ENCODE measurements at places on chromosomes 2 and 18.

DNA sequence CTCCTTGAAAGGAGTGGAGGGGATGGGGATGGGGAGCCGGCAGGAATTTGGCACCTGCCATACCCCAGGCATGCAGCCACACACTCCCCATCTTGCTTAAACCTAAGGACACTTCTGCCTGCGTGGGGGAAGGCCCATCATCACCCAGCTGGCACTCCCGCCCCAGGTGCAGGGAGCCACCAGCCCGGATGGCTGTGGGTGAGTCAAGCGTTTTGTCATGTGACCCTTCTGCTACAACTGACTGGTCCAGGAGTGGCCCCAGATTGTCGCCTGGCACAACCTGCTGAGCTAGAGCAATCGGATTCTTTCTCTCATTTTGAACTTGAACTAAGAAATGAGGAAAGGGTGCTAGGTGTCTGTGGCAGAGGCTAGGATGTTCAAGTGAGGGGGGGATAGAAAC lies 61.3 kb downstream of the TSN start:
- no peak for DNase-seq

GRCh38 chr2:233426619-233427342 lies 72.5 kb downstream of the DGKD start:
- no peak for DNase-seq

DNA sequence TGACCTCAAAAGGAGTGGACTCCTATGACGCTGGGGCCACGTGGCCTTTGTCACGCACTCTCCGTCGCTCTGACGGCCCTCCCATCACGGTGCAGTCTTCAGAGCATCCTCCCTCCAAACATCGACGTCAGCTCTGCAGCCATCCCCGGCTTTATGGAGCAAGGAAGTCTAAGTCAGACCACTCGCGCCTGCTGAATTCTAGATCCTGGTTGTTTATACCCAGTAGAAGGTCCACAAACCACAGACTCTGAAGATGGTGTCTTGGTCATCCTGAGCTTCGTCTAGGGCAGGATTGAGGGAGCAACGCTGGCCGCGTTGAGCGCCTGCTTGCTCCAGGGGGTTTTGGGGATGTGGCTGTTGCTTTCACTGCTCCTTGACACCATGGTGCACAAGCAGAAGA lies 228.0 kb upstream of the SALL3 start:
- DNase-seq = no peak

GRCh38 chr18:48153613-48154481 lies 223.4 kb upstream of the SMAD2 start:
- no peak for DNase-seq

DNA sequence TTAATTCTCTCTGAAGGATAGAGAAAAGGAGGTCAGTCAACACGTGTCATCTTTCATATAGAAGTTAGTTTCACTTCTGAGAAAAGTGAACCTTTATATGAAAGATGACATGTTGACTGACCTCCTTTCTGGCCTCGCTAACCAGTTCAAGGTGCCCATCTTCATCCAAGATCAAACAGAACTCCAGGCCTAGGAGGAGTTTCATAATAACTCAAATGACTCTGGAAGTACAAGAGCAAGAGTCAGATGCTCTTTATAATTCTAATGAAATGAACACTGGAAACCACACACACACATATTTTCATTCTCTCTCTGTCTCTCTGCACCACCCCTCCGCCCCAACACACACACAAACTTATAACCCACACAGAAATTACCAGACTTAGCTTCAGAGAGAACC lies 16.3 kb downstream of the ANKRD44 start:
- no peak for DNase-seq

- no peak for DNase-seq
Observed at GRCh38 chr2:105237045-105237765, 4.3 kb upstream of the GPR45 start.

- DNase-seq = no peak
Observed at GRCh38 chr18:63087421-63088230, 231.9 kb downstream of the BCL2 start.

DNA sequence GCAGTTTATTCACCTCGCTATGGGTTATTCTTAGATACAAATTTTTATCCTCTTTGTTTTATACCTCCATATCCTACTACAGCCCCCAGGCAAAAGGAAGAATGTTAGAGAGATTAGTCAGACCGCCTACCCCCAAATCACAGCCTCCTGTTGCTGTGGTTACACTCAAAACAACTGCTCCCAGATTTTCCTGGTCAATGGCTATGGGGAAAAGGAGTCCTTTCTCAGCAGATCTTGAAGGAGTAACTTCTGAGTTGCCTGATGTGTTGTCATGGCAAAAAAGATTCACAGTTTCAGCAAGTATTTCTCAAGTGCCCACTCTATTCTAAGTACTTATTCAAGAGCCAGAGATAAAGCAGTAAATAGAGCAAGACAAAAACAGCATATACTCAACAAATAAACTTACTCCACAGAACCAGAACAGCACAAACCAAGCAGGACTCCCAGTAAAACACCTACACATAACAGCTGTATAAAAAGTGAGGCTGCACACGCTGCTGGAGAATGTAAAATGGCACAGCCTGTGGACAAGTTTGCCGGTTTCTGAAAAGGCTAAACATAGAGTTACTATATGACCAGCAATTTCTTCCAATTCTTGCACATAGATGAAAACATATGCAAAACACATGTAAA lies 104.8 kb downstream of the NOL10 start:
- DNase-seq = peak; percentile 94

- no peak for DNase-seq
Observed at GRCh38 chr2:171807831-171808393, 86.1 kb downstream of the SLC25A12 start.

DNA sequence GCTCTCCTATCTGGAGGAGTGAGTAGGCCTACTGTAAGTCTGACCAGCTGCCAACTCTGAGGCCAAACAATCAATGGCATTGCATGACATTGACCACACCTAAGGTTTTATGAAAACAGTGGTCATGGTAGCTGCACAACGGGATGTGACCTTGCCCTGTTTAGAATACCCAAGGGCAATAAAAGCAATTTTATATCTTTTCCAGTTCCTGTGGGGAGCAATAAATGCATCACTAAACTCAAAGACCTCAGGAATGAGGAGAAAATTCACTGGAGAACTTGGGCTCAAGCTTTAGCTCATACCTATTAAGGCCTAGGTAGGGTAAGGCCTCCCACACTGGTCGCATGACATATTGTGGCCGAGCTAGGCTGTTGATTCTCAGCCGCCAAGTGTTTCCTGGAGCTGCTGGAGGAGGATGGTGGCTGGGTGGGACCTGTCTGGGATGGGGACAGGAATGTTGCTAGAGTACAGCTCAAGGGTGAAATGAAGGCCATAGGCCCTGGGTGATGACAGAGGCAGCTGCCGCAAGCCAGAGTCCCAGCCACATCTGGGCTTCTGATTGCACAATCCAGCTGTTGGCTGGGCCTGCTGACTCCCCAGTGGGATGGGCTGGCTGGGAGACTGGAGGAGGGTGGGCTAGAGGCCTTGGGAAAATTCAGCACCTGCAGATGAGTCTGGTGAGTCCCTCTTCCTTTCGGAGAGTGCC lies 313.7 kb downstream of the CYP26B1 start:
- DNase-seq = no peak

DNA sequence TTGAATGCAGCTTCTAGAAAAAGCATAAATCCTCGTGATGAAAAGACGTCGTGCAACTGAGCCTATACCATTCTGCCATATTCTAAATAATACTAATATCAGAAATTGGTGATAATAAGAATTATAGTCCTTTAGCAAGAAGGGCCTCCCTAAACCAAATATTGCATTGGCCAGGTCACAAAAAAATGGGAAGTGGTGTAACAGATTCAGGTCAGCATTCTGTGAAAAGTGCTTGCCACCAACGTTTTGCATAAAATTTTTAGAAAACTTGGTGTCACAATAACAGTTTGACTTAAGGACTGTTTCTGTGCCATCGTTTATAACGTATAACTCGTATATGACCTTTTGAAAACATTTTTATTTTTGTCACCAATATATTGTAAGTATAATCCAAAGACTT lies 603.6 kb downstream of the CPS1 start:
- no peak for DNase-seq

DNA sequence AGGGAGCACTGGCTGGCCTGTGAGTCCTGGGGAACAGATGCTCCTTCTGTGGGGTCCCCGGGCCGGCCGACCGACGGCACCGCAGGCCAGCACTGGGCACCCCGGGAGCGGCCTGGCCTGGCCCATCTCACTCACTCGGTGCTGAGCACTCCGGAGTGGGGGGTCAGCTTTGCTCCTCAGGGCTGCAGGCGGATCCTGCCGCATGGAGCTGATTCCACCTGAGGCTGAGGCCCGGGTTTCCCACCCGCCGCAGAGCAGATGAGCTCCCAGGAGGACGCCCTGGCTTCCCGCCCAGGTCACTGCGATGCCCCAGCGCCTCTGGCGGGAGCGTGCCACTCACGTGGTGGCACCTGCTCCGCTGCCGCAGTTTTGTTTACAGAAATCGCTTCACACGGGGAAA lies 418.6 kb downstream of the GALR1 start:
- no peak for DNase-seq

GRCh38 chr18:11849841-11850634 lies 1.2 kb upstream of the CHMP1B start:
- DNase-seq = peak; percentile 56

DNA sequence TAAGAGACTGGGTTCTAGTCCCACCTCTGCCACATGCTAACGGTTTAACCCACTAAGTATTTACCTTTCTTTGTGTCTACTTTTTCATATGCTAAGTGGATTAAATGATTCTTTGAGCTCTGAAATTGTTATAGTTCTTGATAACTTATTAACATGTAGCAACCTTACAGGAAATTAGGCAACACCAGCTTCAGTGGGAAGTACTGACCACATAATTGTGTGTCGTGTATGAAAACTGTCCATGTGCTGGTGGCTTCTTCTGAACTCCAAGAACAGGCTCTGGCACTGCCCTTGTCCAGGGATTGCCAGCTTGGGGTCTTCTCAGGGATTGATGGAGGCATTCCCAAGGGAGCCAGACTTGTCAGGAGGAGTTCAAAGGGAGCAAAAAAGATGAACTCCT lies 427.7 kb downstream of the TGIF1 start:
- no peak for DNase-seq

GRCh38 chr2:180015951-180016709 lies 9.0 kb upstream of the CWC22 start:
- no peak for DNase-seq

GRCh38 chr2:145415151-145415550 lies 895.2 kb upstream of the ZEB2 start:
- DNase-seq = no peak

DNA sequence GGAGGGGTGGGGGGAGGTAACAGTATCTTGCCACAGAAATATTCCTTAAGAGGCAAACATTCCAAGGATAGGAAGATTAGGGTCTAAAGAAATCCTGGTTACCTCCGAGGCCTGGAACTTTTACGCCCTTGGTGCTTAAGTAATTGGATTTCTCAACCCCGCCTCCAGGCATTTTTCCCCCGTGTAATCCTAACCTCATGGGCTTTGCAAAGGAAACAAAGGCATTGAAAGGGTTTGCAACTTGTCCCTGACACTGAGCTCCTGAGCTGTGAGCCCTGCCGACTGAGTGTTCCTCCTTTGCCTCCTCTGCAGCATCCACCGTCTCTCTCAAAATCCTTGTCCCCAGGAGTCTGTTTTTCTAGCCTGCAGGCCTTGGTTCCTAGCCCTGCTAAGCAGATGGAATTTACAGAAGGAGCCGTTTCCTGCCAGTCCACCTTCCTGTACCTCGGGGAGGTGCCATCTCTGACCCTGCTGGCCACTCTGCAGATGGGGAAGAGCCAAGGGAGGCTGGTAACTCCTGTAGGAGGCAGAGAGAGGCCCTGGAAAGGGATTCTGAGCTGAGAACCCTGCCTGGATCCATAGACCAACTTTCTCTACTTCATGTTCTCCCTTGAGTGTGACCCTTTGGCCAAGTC lies 24.2 kb downstream of the TET3 start:
- DNase-seq = no peak

DNA sequence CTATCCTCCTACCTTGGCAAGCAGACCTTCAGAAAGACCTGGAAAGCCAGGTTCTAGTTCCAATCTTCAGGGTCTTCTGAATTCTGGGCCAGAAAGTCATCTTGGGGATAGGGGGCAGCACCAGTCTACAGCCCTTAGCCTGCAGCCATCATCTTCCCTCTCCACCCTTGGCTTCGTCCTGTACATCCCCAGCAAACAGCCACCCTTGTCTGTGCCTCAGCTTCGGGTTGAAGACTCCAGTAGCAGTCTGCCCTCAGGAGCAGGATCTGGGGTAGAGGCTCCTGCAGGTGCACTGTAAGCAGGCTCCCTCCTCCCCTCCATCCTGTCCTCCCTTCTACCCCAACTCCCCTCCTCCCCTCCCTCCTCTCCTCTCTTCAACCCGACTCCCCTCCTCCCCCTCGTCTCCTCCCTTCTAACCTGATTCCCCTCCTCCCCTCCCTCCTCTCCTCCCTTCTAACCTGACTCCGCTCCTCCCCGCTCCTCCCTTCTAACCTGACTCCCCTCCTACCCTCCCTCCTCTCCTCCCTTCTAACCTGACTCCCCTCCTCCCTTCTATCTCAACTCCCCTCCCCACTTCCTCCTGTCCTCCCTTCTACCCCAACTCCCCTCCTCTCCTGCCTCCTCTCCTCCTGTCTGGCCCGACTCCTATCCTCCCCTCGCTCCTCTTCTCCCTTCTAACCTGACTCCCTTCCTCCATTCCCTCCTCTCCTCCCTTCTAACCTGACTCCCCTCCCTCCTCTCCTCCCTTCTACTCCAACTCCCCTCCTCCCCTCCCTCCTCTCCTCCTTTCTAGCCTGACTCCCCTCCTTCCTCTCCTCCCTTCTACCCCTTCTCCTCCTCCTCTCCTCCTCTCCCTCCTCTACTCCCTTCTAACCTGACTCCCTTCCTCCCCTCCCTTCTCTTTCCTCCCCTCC lies 90.1 kb upstream of the SMAD2 start:
- no peak for DNase-seq

DNA sequence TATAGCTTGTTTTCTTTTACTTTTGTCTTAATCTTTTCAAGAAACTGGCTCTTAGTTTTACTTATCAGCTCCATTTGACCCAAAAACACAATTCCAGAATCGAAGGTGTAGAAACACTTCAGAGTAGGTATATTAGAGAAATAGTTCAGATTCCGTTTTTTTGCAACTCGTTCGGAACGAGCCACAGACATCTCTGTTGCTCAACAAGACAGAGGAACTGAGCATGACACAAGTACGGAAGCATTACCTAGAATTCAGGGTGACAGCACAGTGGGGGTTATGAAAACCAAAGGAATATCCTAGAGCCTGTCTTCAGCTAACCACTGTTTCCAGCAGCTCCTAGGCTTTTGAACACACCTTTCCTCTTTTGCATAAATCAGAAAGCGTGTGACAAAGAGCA lies 5.0 kb downstream of the HRH4 start:
- DNase-seq = no peak

Data from DMS79 treated with DMSO at 0.1 percent for 48 hours (cell line).